ENCODE measurements at places on chromosomes 4 and X.
A peak's percentile ranks its signal among the peaks of the same experiment; 100 is the strongest.

DNA sequence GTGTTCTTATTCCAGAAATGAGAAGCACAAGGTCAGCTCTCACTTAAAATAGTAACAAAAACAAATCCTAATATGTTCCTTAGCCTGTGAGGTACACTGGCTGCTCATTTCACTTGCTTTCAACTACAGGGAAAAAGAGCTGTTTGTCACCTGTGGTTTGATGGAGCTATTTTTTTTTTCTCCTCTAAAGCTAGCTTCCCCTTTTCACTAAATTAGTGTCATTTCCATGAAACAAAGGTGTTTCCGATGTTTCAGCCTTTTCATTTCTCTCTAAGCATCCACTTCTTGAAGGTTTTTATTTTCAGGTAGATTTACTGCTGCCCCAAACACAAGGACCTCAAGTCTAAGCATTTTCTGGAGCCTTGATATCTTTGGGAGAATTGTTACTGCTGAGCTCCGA lies 148.6 kb downstream of the RBMX2 start:
- DNase-seq, result no peak

GRCh38 chr4:58163156-58163555 lies 1053.0 kb upstream of the IGFBP7 start:
- no peak for DNase-seq

GRCh38 chr4:83334425-83335241 lies at the start of gene HPSE:
TSS of gene HPSE (minus strand) at chr4:83334848. CDS start at chr4:83334782, 66 bp downstream.
- DNase-seq, result peak; percentile 71

GRCh38 chr4:95510145-95510544 lies 38.6 kb downstream of the UNC5C start:
- DNase-seq, result no peak

DNA sequence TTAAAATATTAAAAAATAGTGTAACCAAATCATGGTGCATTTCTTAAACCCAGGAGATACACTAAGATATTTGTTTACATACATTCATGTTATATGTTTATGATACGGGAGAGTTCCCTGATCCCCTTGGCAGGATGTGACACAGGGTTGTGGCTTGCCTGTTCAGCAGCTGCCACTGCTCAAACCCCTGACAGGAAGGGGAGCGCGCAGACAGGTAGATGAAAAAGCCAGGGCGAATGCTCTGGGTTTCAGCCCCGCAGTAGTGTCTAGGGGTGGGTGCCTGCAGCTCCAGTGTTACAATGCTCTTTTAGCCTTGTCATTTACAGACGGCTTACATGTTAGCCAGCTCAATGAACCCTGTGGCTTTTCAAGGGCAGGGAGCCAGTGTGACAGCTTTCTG lies 1343.8 kb upstream of the IGFBP7 start:
- DNase-seq, result no peak

DNA sequence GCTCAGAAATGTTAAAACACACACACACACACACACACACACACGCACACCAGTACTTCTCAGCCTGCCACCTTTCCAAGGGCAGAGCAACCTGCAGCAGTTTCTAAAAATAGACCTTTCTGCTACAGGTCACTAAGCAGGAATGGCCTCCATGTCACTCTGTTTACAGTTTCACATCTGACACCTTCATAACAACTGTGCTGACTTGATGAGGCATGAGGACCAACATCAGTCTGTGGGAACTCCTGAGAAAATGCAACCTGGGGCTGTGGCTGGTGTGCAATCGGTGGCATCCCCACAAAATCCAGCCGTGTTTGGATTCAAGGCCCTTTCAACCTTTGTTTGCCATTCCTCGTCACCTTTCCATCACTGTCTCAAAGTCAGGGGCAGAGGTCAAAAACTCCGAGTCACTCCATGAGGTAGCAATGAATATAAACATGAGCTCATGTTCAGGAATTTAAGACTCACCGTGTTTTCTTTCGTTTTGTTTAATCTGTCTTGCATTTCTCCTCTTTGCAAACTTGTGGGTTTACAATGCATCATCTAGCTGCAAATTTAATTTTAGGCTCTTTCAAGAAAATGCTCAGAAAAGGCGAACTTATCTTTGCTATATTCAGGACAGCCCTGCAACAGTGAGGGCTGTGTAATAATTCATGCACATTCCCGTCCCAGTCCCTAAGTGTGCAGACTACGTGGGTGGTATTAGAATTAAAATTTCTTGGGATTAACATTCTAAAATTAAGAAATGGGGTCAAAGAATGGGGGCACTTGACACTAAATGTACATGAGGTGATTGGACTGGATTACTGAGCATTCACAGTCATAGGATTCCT lies 135.3 kb downstream of the SHROOM3 start:
- no peak for DNase-seq

GRCh38 chrX:675279-675954 lies 44.8 kb downstream of the SHOX start:
- DNase-seq, result no peak

DNA sequence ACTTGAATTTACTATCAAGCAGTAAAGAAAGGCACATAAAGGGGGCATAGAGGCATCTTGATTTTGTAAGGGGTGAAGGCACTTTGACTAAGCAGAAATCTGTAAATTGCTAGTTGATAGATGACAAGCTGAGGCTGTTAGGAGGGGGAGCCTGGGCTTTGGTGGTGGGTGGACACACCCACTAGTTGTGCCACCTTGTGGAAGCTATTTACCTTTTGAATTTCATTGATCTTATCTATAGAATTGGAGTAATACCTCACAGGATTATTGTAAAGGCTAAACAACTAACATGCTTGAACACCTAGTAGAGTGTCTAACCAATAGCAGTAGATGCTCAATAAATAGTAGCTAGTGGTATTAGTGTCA lies 142.8 kb upstream of the KCNIP4 start:
- no peak for DNase-seq

DNA sequence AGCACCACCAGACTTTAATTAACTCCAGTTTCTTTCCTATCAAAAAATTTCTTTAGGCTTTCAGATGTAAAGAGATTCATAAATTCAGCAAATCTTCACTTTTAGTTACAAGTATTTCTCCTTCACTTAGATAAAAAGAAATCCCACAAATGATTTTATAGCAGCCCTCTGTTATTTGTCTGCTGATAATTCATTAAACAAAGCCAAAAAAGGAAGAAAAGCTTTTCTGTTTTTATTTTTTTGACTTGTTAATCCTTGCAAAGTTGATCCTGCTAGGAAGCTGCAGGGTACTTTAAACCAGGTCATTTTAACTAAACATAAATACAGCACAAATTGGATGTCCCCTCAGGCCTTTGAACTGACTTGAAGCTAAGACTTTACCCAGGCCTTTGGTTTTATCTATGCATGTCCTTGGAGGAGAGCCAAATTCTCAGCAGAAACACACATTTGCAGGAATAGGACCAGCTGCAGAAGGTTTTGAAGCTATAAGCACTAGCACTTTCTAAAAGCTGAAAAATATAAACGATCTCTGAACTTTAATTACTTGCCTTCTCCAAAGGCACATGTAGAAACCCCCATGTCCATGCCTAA lies 57.5 kb downstream of the PCDH18 start:
- DNase-seq, result no peak

- DNase-seq, result no peak
Measured at GRCh38 chrX:19886883-19887531, 393 bp downstream of the SH3KBP1 start.

- no peak for DNase-seq
Measured at GRCh38 chr4:97457253-97457652, 686.0 kb downstream of the STPG2 start.

DNA sequence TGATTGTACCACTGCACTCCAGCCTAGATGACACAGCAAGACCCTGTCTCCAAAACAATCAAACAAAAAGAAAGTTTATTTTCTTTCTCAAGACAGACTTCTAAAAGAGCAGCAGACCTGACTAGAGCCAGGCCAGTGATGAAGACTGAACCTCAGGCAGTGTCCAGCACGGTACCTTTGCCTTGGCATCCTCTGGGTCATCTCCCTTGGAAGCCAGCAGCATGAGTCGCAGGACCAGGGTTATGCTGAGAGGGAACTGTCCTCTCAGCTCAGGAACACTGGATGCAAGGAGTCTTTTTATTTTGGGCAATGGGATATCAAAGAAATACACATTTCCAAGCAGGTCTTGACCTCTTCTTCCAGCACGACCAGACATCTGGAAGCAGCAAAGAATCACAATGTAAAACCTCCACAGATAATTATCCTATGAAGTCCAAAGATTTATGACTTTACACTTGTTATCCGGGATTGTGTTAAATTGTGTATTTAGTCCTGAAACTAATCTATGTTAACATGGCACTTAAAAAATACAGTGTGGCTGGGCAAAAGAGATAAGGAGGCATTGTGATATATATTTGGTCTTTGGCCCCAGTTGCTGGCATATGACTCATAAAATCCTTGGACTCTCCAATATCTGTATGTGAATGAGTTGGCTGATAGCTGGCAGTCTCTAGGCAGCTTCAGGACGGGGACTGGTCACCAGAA lies 66.0 kb upstream of the DDX60 start:
- no peak for DNase-seq

- no peak for DNase-seq
Measured at GRCh38 chr4:153143527-153144348, 60.5 kb upstream of the TRIM2 start.

GRCh38 chr4:54089875-54090274 lies 10.1 kb upstream of the GSX2 start:
- DNase-seq, result no peak

- DNase-seq, result no peak
Measured at GRCh38 chr4:2928242-2929176, 34.7 kb downstream of the NOP14 start.

DNA sequence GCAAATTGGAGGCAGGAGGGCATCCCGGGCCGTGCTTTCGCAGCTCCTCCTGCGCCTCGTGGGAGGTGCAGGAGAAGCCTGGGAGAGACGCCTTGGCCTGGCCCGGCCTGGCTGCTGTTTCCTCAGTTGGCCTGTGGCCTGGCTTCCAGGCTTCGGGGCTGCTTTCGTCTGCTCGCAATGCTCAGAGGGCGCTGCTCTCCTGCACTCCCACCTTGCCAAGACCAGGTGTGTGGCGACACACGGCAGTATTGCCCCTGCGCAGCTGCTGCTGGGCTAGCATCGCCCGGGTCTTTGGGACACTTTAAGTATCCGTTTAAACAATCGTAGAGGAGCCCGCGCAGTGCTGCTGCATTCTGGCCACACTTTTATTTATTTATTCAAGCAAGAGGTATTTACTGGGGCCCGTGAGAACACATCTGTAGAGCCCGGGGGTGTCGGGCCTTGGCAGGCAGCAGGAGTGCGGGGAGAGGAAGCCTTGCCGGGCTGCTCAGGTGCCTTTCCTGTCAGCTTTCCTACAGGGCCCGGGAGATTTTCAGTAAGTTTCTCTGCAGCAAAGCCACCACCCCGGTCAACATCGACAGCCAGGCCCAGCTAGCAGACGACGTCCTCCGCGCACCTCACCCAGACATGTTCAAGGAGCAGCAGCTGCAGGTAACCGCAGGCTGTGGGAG lies 26.2 kb upstream of the HGFAC start:
- DNase-seq, result no peak

DNA sequence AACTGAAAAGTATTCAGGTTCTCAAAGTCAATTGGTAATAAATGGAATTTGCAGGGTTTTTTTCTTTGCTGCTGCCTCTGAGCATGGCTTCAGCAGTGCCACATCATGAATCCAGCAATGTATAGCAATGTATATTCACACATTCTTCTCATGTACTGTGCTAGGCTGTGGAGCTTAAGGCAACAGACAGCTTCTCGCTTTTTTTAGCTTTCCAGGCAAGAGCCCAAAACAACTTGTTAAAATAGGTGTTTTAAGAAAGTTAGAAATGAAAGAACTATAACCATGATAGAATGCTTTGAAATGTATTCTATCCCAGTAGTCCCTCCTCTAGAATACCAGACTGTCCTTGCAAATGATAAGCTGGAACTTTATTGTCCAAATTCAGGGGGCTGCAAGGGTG lies 30.4 kb downstream of the SMIM43 start:
- no peak for DNase-seq

GRCh38 chrX:103626855-103627254 lies 1.9 kb upstream of the TCEAL1 start:
- no peak for DNase-seq

GRCh38 chrX:101682723-101683122 lies 23.1 kb upstream of the ARMCX2 start:
- no peak for DNase-seq

- no peak for DNase-seq
Measured at GRCh38 chr4:99947608-99948007, 1.2 kb upstream of the DNAJB14 start.

- DNase-seq, result no peak
Measured at GRCh38 chr4:168535689-168536088, 38.8 kb downstream of the PALLD start.

DNA sequence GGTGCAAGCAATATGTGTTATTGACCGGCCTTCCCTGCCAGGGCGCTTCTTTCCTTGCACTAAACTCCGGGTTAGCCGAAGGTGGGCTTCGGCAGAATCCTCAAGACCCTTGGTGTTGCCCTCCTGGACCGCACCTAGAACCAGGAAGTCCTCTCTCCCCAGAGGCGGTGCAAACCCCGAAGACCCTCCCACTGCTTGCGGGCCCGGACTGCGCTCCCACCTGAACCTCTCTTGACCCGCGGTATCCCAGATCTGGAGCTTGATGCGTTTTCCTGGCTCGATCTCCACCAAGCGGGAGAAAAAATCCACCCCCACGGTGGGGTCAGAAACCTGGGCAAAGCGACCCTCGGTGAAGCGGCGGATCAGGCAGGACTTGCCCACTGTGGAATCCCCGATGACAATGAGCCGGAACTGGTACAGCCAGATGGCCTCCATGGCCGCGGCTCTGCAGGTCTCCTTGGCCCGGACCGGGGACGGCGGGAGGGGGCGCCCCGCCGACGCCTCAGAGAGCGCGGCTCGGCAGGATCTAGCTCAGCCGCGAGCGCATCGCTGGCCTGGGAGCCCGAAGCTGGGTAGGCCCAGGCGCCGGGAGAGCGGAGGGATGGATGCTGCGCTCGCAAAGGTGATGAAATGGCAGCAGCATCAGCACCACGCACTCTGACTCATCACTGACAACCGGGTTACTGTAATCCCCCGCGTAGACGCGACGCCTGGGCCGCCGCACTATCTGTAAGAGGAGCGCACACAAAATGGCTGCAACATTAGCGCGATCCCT lies at the start of gene RAB39B:
RAB39B (minus strand) TSS at position 638 of the 775 bp plus-strand sequence; CDS start at position 435, 203 bp downstream.
- DNase-seq, result no peak

DNA sequence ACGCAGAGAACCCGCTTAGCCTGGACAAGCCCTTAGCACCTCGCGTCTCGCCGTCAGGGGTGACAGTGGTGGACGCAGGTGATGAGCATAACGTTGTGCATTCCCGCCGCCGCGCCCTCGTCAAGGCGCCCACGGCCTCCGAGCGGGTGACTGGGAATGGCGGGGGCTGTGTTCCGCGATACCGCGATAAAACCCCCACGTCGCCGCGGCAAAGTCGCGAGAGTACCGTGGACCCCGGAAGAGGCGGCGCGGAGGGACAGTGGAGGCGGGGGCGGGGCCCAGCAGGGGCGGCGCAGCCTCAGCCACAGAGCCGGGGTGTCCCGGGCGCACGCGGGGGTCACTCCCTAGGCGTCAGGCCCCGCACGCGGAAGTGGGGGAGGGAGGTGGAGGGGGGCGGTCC lies 53.8 kb downstream of the ZFYVE28 start:
- DNase-seq, result no peak

DNA sequence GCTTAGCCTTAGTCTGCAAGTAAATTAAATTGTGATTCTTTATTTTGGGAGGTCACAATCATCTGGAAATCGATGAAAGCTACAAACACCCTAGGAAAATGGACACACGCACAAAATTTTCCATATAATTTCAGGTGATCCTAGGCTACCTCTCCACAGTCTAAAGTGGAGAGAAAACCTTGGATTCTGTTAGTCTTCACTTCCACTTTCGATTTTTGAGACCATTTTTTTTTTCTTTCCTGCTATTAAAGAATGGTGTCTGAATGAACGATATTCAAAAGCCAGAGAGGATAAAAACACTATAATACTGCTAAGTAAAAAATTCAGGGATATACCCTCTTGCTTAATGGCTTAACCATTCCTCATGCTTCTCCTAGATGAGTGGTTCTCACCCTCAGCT lies 1.7 kb downstream of the FBXL5 start:
- no peak for DNase-seq
